ENCODE measurements at places on chromosomes 5 and 9.

DNA sequence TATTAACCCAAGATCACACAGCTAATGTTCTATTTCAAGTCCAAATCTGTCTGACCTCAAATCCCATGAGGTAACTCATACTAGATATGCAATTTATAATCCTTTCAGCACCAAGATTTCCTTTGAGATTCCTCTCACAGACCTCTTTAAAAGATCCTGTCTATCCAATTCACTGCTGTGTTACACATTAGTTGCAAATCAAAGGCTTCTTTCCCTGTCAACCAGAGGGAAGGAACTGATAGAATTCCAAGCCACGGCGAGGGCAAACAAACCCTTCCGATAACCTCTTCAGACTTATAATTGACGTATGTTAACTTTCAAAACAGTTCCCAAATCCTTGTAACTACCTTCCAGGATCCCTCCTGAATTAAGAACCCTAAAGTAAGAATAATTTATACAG lies 168.9 kb downstream of the DRD1 start:
- DNase-seq = no peak

DNA sequence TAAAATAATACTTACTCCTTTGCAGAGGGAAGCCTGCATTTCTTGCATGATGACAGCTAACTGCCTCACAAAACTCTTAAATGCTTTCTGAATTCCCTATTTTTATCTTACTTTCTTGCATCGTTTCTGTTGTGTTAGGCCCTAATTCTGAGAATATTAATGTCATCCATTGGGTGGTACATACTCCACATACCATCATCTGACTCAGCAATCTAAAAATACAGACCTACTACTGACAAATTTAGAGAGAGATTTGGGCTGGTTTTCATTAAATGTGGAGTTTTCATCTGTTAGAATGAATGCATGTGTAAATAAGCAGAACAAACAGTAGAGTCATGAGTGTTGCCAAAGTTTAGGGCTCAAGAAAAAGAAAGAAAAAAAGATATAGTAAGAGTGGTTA lies 26.5 kb upstream of the KCNN2 start:
- DNase-seq = no peak

DNA sequence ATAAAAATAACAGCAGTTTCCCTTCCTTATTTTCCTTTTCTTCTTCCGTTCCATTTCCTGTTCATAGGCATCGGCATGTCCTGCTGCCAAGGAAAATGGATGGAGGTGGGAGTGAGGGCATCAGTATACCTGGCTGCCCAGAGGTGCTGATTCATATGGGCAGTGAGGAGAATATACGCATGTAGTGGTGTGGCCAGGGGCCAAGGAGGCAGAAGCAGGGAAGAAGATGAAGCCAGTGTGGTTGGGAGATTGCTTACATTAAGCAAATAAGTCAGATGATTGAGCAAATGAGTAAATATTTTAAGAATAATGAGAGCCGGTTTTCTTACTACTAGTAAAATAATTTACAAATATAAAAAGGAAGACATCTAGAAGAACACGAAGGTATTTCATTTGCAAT lies 344.9 kb upstream of the PAPPA start:
- DNase-seq = no peak

GRCh38 chr5:75053304-75054133 lies 1.2 kb upstream of the GCNT4 start:
- no peak for DNase-seq

DNA sequence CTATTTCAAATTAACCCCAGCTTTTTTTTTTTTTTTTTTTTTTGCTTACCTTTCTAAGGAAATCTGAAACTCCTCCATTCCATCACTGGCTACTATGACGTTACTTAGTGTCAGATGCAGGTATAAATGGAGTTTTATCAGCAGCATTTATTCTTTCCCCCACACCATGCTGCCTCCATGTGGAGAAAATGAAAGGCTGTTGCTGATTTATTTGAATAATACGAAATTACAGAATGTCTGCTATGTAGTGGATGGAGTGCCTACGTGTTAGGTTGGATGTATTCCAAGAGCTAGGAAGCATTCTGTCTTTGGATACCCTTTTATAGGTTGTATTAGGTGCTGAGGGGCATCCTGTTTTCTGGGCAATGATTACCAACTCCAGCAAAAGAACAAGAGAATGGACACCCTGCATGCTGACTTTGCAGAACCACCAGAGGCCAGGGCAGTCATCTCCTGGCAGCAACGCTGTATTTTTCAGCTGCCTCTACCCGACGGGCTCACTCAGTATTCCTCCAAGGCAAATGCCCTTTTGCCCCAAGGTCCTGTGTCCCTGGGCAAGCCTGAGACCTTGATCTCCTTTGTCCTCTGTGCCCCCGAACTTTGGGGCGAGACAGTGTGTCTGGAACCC lies 199.5 kb downstream of the ALDH1A1 start:
- DNase-seq = no peak

GRCh38 chr5:5886812-5887486 lies 464.5 kb downstream of the ICE1 start:
- DNase-seq = no peak

DNA sequence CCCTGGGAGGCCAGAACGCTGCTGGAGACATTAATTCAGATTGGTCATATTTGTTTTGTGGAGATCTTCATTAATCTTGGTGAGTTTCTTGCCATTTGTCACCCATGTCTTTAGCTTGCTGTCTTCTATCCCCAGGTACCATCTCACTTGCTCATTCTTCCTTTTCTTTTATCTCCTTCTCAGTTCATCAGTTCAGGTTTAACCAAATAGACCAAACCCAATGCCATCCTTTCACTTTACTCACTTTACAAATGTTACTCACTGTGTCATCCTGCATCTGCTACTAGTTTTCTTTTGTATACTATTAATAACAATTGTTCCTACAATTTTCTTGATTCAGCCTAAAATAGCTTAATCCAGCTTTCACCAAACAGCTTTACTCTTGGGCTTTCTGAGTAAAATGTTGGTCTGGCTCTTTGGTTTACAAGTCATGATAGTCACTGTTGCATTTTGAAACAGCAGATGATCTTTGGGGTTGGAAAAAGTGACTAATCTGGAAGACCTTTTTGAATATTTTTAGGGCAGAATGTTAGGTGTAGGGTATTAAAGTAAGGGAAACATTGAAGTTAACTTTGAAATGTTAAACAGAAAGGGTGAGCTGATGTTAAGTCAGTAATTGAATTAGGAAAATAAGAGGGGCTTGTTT lies 246.9 kb downstream of the ZSWIM6 start:
- no peak for DNase-seq

- DNase-seq = no peak
These were observed 167.7 kb upstream of the RASA1 start for GRCh38 chr5:87099968-87100367.

DNA sequence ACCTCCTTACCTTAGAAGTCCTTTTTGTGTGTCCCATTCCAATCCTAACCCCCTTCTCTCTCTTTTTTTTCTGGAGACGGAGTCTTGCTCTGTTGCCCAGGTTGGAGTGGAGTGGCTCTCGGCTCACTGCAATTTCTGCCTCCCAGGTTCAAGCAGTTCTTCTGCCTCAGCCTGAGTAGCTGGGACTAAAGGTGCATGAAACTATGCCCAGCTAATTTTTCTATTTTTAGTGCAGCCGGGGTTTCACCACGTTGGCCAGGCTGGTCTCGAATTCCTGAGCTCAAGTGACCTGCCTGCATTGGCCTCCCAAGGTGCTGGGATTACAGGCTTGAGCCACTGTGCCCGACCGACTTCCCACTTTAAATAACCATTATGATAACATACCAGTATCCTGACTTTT lies 17.5 kb downstream of the TMEM38B start:
- no peak for DNase-seq

DNA sequence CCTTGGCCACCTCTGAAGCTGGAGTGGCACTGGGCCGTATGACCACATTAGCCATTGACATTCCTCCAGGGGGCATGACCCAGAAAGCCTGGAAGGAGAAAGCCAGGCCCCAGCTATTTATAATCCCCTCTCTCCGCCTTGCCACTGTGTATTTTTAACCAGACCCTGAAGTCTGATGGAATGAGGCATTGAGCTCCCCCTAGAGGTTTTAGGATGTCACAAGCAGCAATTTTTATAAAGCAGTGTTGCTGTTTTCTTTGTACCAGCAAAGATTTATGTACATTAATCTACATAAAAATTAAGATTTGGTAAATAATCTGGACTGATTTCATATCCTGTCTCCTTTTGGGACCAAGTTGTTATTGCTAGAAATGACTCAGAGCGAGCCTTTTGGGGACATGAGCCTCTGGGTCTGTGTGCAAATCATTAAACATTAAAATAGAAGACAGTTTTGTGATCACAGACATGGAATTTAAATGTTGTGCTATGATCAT lies 127.1 kb downstream of the TRIO start:
- peak; percentile 30 for DNase-seq

DNA sequence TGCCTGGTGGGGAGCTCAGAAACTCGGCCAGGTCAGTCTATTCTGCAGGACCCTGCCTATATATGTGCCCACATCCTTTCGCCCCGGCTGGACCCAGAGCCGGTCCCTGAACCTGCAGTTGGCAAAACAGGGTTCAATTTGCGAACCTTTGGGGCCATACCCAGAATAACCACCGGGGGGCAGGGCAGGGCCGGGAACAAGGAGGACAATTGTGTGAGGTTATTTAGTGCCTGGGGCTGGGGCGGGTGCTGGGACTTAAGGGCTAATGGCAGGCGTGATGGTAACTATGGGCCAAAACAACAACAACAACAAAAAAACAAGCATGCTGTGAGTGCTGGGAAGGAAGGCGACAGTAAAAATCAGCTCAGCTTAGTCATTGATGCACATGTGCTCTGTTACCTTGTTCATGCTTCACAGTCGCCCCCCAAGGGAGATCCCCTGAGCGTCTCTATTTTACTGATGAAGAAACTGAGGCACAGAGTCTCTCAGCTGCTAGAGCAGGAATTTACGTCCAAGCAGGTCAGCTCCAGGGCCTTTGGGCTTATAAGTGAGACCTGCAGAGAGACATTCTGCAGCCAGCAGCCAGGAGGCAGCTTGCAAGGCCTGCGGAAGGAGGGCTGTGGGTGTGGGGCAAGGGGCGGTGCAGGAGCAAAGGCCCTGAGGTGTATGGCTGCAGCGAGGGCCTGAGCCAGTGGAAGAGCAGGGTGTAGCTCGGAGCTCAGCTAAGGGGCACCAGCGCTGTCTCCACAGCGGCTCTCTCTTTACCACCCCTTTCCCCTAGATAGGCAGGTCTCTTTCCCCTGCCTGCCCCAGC lies 106.0 kb downstream of the PHF2 start:
- no peak for DNase-seq

DNA sequence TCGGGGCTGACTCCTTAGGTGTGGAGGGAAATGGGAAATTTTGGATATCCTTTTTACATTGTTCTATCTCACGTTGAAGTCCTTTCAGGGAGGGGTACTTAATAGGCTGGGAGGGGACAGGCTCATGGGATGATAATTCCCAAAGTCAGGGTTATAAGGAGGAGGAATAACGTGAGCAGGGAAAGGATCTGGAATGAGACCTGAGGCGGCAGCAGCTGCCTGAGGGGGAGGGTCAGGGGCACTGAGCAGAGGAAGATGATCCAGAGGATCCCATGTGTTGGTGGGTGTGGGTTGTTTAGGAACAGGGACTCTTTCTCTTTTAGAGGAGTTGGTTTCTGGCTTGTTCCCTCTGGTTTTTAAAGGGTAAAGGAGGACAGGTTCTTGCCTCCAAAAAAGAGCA lies 18.7 kb downstream of the IFT74 start:
- no peak for DNase-seq

DNA sequence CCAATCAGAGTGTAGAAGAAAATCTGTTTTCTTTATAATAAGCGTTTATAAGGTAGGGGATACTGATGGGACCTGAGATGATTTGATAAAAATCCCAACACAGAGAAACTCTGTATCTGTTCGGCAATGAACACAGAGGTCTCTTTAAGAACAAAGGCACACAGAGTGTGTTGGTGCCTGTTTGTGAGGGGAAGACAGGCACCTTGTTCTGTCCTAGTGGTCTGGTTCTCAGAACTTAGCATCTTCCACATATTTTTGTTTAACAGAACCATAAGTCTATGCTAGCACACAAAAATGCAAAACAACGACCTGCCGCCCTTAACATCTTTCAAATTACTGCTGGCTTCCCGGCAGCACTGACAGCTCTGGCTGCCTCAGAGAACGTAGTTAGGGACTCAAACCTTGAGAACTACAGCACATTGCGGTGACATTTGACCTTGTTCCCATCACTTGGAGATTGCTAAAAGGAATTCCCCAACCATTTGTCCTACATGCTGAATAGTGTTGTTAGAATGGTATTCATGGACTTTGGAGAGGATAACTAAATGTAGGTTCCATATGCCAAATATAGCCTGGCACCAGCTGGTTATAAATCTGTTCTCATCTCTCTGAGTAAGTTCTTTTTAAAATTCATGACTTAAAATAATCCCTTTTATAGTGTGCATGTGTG lies 871.7 kb upstream of the TYRP1 start:
- no peak for DNase-seq

DNA sequence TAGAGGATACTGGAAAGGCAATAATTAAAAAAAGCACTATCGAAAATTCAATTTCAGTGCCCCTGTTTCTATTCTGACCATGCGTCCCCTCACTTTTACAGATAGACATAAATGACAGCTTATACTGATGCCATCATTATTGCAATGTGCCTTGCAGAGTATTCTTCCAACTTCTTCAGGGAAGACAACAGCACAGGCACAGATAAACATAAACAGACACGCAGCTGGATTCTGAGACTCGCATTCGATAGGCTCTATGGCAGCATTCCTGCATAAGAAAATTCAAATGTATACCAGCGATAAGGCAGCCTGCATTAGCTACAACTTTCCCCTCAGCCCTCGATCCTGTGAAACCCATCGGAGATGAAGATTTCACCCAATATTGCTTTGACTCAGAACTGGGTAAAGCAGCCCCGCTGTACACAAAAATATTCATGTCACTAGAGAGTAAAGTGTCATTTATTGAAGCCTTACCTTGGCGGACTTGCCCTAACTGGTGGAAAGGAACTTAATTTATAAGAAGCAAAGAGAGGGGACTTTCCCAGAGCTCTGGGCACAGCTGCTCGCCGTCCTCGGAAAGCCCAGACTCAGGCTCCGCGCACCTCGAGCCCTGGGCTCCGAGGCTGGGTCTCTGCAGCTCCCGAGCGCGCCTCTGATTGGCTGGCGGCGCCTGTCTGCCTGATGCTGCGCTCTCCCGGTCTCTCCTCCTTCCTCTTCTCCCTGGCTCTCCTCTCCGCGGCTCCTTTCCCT lies at the start of gene CDH18:
TSS of gene CDH18 (minus strand) at position 589 of the 750 bp plus-strand sequence. CDS start 149,214 bp downstream, outside the sequence.
- no peak for DNase-seq

All from NCI-H187 treated with DMSO at 0.1 percent for 48 hours (cell line).